ENCODE measurements at places on chromosomes 13 and 19.

GRCh38 chr19:11025445-11025844 is 63.8 kb upstream of the LDLR start:
- no peak for DNase-seq

DNA sequence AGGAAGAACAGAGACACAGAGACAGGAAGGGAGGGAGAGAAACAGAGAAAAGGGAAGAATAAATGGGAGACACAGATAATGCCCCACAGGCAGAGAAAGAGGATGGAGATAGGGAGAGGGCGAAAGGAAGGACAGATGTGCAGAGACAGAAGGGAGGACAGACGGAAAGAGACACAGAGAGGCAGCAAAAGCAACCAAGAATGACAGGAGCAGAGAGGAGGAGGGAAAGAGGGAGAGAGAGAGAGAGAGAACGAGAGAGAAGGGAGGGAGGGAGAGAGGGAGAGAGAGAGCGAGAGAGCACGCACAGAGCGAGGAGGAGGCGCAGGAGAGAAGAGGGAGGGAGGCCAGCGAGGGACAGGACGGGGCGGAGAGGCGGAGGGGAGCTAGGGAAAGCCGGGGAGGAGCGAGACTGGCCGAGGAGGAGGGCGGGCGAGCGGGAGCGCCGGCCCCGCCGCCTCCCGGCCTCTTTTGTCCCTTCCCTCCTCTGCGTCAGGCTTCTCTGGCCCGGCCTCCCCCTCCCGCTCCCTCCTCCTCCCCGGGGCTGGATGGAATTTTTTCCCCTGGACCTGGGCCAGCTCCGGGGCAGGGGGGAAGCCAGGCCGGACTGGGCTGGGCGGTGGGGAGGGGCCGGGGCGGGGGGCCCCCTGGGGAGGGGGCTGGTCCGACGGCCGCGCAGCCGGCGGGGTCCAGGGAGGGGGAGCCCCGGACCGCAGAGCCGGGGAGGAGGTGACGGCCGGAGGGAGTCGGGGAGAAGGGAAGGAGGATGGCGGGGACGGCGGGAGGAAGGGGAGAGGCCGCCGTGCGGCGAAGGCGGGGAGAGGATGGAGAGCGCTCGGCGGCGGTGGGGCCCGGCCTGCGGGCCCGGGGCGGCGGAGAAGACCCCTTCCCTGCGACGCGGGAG is 4.2 kb upstream of the SPACA6 start:
- DNase-seq, result peak; percentile 44

GRCh38 chr19:1385816-1386215 is 2.1 kb downstream of the NDUFS7 start:
- no peak for DNase-seq

DNA sequence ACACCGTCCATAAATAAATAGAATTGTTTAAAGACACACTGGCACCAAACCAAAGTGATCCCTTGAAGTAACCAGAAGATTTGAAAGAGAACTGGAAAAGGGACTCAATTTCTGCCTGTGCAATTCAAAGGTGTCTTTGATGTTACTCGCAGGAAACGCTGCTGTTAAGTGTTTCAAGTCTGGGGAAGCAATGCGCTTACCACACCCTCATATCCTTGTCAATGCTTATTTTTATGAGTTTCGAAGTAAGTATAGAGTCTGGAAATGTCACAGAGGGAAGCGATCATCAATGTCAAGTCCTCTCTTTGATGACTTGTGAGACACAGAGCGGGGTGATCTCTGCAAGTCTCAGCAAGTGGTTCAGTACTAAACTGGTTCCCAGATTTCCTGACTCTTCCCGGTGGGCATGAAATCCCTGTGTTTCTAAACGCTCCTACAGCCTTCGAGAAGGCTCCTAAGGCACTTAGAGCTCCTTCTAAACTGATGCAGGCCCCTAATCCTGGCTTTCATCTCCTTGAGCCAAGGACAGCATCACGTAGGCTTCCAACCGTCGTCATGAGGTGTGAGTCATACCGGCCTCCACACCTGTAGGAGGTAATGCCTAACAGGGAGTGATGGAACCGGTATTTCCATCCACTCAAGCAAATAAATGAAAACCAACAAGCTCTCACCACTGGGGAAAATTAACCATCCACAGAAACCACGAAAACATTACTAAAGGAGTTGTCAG is 22.8 kb downstream of the SYDE1 start:
- DNase-seq, result peak; percentile 54

GRCh38 chr19:7292950-7293761 is 1.1 kb downstream of the INSR start:
- DNase-seq, result peak; percentile 10

DNA sequence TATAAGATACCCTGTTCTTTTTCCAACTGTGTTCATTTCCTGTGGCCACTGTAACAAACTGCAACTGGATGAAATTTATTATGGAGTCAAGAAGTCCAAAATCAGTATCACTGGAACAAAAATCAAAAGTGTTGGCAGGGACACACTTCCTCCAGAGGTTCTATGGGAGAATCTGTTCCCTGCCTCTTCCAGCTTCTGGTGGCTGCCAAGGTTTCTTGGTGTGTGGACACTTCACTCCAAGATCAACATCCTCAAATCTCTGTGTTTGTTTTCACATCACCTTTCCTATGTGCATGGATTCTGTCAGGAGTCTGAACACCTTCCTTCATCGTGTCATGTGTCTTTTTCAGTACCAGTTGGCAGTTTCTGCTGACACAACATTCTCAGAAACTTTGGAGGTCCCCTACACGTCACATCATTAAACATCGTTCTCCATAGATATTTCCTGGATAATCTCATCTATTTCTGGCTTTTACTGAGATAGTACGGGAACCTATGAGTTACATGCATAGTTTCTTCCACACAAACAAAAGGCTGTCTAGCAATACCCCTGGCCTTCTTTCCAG is 15.2 kb upstream of the EFNB2 start:
- DNase-seq, result no peak

DNA sequence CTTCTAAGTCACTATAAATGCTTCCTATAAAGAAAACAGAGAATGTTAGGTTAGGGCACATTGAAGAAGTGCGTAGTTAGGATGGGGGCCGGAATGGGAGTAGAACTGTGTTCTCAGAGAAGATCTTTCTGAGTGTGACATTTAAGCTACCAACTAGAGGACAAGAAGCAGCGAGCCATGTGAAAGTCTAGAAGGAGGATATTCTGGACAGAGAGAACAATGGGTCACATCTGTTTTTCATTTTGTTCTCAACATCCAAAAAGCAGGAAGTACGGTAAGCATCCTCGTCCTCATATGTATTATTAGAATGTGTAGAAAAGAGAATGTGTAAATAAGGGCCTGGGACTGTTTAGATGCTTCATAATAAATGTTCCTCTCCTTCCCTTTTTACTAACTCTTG is 44.5 kb upstream of the PARP4 start:
- no peak for DNase-seq

- no peak for DNase-seq
Measured at GRCh38 chr13:112438094-112438493, 61.9 kb downstream of the SPACA7 start.

GRCh38 chr13:44049081-44049945 is 169.6 kb downstream of the LACC1 start:
- DNase-seq, result no peak

- DNase-seq, result peak; percentile 98
Measured at GRCh38 chr19:48332662-48333466, 7.5 kb downstream of the EMP3 start.

- no peak for DNase-seq
Measured at GRCh38 chr13:93227280-93227877, 772 bp downstream of the GPC6 start.

GRCh38 chr13:109123971-109124370 is 494.6 kb downstream of the MYO16 start:
- no peak for DNase-seq

- DNase-seq, result no peak
Measured at GRCh38 chr19:23439623-23440022, 44.4 kb upstream of the ZNF91 start.

- DNase-seq, result no peak
Measured at GRCh38 chr19:5881543-5882299, 11.4 kb upstream of the FUT5 start.

GRCh38 chr13:48184260-48184659 is 48.7 kb upstream of the ITM2B start:
- DNase-seq, result peak; percentile 8

- DNase-seq, result peak; percentile 79
Measured at GRCh38 chr19:35135389-35135909, 590 bp upstream of the LGI4 start.

GRCh38 chr13:105159841-105160240 is 1375.6 kb downstream of the EFNB2 start:
- DNase-seq, result no peak

DNA sequence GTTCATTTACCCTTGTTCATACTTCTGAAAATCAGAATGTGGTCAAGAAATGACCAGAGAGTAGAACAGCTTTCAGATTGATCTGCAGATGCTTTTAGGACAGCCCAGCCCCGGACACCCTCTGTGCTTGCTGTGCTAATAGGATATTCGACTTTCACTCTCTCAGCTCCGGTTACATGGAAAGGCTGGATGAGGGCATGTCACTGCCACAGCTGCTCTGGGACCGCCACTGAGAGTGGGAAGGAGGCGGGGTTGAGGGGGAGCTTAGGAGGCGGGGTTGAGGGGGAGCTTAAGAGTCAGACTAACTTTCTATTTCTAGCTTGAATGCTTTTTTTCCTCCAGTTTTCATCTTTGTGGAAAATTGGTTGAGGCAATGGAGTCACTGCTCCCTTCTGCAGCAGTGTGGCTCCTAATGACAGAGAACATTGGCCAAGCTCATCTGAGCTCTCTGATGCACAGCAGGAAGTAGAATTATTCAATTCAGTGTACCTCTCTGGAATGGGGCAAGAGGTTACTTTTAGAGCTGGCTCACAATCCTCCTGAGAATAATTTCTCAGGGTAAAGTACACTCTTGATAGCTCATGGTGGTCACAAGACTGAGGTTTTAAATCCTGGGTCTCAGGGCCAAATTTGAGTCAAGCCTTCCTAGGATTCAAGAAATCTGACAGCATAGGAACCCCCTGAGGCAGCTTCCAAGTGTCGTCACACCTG is 74.6 kb upstream of the NPAS1 start:
- DNase-seq, result no peak

- DNase-seq, result no peak
Measured at GRCh38 chr19:52669586-52669985, 31.4 kb upstream of the ZNF83 start.

DNA sequence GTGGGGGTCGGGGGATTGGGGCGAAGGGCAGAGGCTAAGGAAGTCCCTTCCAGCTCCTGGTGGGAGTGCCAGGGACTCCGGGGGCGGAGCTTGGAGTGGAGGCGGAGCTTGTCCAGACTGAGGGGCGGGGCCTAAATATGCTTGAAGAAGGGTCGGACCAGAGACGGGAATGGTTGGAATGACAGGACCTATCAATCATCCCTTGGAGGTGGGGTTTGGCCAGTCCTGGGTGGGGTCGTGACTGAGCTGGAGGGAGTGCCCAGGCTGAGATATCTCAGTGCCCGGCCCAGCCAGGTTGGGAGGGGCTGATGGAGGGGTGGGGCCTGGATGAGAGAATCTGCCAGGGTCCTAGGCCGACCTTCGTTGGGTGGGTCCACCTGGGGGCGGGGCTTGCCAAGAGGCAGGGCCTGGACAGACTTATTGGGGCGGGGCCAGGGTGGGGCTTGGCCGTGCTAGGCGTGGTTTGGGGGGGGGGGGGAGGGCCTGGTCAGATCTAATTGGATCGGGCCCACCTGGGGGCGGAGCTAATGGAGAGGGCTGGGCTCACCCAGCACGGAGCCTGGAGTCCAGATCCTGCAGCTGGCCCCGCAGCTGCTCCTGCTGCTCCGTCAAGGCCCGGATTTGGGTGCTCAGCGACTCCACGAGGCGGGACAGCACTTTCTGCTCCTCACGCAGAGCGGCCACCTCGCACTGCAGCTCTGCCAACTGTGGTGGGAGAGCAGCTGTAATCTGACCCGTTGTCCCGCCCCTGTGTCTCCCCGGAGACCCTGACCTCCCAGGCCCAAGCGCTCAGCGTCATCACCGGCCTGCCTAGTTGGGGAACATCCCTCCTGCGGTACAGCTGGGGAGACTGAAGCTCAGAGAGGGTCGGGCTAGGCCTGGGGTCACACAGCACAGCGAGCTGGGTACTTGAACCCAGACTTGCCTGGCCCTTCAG is 2.6 kb upstream of the WIZ start:
- DNase-seq, result peak; percentile 33

- DNase-seq, result no peak
Measured at GRCh38 chr19:34580055-34580336, 97.0 kb downstream of the SCGB2B2 start.

- DNase-seq, result no peak
Measured at GRCh38 chr13:22061806-22062391, 391.0 kb downstream of the FGF9 start.

DNA sequence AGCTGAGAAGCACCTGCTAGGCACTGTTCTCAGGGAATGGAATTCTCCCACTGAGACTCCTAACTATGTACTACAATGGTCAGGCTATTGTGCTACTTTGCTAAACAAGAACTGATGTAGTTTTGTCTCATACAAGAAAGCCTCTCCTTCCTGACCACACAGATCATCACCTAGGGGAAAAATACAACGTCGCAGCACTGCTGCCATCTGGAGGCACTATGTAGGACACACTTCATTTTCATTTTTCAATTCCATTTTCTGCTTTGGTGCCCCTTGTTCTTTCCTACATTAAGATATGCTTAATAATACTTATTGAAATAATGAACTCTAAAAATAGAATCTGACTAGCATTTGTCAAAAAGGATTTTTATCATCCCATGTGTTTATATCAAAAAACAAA is 21.1 kb downstream of the PROSER1 start:
- DNase-seq, result peak; percentile 19

GRCh38 chr13:43850873-43851272 is 28.7 kb downstream of the CCDC122 start:
- no peak for DNase-seq

Data from activated naive CD4-positive, alpha-beta T cell treated with anti-CD3 and anti-CD28 coated beads for 36 hours (primary cell).